ENCODE measurements at places on chromosomes 13 and 19.

DNA sequence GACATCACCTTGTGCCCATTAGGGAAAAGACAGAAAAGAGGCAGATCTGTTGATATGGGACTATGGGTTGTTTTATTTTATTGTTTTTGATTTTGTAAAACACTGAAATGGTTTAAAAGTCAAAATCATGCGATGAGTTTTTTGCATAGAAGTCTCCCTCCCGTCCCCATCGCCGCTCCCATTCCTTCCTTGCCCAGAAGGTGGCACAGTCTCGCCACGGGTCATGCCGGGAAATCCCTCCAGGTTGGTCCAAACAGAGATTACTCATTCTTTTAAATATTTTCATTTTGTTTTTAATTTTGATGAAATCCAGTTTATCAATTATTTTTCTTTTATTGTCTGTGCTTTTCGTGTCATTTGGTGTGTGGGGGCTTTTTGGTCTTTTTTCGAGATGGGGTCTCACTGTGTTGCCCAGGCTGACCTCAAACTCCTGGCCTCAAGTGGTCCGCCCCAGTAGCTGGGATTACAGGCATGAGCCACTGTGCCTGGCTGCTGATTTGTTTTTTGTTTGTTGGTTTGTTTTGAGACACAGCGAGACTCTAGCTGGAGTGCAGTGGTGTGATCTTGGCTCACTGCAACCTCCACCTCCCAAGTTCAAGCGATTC, 9.2 kb downstream of the PGPEP1 start:
- DNase-seq = peak; percentile 28

DNA sequence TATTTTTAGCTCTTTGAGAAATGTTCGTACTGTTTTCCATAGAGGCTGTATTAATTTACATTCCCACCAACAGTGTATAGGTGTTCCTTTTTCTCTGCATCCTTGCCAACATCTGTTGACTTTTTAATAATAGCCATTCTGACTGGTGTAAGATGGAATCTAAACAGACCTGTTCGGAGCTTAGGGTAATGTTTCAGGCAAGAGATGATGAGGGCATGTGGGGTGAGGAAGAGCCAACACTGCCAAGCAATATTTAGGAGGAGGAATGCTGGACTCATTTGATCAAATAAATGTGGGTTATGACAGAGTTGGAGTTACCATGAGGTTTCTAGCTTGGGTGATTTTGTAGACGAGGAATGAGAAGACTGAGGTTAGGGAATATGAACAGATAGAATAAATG, 382.9 kb downstream of the KLF12 start:
- DNase-seq = no peak

- DNase-seq = no peak
These were observed 17.5 kb downstream of the TMEM143 start for GRCh38 chr19:48346191-48346590.

- peak; percentile 14 for DNase-seq
These were observed 1.1 kb downstream of the ARGLU1 start for GRCh38 chr13:106566641-106567473.

GRCh38 chr13:29845440-29846056, 4.9 kb downstream of the UBL3 start:
- no peak for DNase-seq

DNA sequence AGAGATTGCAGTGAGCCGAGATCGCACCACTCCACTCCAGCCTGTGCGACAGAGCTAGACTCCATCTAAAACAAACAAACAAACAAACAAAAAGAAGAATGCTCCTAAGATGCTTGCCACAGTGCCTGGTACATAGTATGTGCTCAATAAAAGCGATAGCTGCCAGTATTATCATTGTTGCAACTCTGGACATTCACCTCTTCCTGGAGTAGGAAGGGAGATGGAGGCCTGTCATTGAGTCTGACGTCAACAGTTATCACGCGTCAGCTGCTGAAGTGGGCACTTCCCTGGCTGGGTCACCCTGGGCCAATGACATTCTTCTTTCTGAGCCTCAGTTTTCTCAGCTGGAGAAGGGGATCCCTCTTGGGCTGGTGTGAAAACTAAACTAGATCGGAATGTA, 4.2 kb upstream of the PLAUR start:
- DNase-seq = no peak

- DNase-seq = no peak
These were observed 75.5 kb upstream of the VSTM2B start for GRCh38 chr19:29450306-29450705.

DNA sequence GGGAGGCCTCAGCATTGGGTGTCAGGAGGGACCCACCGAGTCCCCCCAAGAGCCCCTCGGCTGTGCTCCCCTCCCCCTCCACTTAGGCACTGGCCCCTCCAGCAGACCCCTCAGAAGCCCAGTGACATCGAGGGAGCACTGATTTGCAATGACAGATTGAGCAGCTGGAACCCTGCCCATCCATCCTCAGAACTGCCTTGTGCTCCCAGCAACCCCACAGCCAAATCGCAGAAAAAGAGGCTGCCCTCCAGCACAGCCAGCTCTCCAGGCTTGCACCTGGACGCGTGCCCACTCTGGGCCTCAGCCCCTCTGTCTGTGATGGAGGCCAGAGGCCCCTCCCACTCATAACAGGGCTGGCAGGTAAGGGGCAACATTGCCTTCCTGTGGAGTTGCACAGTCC, 123.2 kb upstream of the VSTM2B start:
- DNase-seq = no peak

DNA sequence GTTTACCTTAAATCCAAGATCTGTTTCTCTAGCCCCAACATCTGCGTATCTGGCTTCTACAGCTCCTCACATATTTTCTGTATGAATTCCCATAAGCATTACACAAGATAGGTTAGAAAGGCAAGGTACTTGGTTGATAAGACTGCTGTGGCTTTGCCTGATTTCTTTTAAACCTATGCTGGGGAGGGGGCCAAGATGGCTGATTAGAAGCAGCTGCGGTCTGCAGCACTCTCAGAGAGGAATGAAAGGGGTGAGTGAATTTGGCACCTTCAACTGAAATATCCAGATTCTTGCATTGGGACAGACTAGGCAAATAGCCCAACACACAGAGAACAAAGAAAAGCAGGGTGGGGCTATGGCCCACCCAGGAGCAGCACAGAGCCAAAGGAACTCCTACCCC, 12.2 kb upstream of the DLEU7 start:
- no peak for DNase-seq

DNA sequence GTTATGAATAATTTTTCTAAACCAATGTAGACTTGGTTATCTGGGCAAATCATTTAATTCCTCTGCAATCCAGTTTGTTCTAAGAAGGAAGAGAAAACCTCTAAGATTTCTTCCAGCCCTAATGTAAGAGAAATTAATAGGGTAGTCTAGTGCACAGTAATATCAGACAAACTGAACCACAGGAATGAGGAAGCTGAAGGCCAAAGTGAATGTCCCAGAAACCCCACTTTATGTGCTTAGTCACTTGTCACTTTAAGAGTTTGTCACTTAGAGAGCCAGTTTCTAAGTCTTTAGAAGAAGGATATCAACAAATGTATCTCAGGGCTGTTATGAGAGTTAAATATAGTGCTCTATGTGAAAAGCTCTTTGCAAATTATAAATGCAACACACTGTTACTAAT, 750.6 kb downstream of the DIAPH3 start:
- no peak for DNase-seq

DNA sequence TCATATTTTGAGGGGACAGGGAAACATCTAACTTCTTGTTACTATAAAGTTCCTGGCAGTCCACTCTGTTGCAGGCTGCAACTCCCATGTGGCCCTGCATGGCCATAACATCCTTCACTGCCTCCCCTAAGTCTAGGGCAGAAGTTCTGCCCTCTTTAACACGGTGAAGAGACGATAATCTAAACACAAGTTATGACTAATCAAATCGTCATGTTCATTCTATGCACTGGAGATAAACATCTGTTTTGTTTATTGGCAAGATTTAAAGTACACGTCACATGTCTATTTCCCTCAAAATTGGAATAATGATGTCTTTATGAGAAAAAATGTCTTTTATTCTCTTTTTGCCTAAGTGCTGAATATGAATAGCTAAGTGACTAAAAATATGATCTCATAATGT, 1629.4 kb downstream of the PCDH9 start:
- DNase-seq = no peak

GRCh38 chr19:42212886-42213285, 4.6 kb downstream of the DEDD2 start:
- no peak for DNase-seq

GRCh38 chr19:53308339-53308811, 25.2 kb upstream of the ZNF845 start:
- DNase-seq = no peak

DNA sequence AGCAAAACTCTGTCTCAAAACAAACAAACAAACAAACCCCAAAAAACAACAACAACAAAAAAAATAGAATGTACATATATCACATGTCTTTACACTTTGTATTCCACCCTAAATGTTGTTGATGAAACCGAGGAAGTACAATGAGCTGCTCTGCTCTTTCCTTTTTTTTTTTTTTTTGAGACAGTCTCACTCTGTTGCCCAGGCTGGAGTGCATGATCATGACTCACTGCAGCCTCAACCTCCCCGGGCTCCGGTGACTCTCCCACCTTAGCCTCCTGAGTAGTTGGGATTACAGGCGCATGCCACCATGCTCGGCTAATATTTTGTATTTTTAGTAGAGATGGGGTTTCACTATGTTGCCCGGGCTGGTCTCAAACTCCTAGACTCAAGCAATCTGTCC, 30.6 kb upstream of the LRP3 start:
- no peak for DNase-seq

DNA sequence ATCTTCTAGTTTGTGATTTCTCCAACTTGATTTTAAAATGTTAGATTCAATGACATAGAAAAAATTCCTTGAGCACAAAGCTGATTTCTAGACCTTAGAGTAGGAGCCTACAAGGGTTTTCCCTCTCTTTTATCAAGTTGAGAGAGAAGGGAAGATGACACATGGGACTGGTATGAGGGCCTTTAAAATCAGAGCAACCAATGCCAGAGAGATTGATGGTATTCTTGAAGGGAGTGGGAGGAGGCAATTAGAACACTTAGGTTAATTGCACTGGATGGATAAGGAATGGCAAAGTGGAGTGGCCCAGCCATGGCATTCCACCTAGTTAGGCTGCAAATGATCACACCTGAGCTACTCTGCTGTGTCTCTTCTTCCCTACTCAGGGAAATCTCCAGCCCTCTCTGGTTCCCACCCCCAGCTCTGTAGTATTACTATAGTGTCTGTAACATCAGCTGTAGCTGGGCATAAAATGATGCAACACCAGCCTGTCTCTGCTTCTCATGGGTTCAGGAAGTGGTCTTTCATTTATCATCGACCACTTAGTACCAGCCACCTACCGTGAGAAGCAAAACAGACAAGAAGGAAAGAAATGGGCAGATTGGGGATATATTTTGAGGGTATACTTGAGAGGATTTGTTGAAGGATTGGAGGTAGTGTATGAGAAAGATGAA, 333.6 kb downstream of the DLEU7 start:
- DNase-seq = no peak

DNA sequence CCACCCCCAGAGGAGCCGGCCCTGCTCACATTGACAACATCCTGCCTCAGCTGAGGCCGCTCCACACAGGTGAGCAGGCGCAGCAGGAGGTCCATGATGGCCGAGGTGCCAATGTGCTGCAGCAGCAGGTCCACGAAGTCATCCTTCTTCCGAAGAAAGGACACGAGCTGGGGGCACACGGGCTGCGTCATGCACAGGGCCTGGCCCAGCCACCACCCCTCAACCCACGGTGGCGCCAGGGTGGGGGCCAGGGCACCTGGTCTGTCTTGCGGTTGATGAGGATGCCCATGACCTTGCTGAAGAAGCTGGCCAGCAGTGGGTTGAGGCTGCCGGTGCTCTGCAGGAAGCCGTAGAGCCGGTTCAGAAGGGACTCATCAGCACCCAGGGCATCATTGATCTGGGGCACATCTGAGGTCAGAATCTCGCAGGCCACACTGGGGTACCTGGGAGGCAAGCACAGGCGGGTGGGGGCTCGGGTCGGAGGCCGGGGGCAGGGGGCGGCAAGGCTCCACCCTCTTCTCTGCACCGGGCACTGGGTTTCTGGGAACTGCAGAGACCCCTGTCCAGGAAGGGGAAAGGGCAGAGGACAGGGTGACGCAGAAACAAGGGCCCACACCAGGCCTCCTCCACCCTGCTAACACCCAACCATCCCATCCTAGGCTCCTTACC, 13.4 kb downstream of the PPP6R1 start:
- no peak for DNase-seq

DNA sequence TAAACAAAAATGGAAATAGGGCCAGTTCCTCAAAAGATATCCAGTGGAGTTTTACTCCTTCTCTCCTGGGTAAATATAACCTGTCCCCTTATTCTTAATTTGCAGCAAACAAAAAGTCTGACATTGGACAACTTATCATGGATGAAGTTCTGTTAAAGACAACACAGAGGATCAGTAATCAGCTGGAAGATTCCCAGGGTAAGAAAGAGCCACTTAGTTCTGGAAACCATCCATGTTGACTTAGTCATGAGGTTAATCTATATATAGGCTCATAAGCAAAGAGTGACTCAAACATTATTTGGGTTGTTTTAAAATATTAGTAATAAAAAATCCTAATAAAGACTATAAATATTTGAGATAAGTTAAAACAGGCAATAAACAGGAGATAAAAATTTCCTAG, 40.5 kb upstream of the EBPL start:
- DNase-seq = no peak

DNA sequence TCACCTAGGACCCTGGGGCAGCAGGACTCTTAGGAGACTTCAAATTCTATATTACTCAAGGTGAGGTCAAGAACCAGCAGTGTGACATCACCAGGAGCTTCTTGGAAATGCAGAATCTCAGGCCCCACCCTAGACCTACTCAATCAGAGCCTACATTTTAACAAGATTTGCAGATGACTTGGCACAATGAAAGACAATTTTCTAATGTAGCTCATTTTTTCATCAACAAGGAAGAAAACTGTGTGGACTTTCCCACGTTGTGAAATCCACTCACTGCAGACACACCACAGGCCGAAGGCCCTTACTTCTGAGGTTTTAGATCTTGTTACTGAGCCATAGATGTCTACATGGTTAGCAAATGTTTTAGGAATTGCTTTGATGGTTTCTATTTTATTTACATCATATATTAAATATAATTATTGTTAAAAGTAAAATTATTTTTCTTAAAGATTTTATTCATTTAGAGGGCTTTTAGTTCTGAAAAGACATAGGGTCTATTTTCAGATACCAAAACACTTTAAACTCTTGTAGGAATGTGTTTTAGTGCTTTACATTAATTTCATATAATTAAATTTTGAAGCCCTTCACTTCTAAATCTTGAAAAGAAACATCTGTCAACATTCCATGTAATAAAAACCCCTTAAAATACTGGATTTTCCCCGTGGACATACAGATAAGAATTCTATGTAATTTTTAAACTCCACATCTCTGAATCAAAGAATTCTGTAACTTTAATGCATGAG, 18.5 kb upstream of the STARD13 start:
- DNase-seq = no peak

Data from stimulated activated CD4-positive, alpha-beta T cell treated with anti-CD3 and anti-CD28 coated beads, Interleukin-1b, Interleukin-23, amount 100 ng/mL, for 24 hours (primary cell).